ENCODE measurements at places on chromosomes 6 and 20. TPM values are rescaled to one million over a fixed set of nuclear protein-coding genes. Genes with fewer than 3 reads are reported as not detected.

The OR12D3 gene
- not detected for total RNA-seq

The PTK7 gene
- 41.6 TPM for total RNA-seq

The ZNF512B gene
- 11.2 TPM for total RNA-seq

The PERP gene
- 586 TPM for total RNA-seq

The EPPIN gene
- total RNA-seq, result not detected

The SSR1 gene
- total RNA-seq, result 81.6 TPM

The SLC32A1 gene
- total RNA-seq, result not detected

The CARMIL1 gene
- total RNA-seq, result 19.7 TPM

GRCh38 chr20:38538789-38539188, 42.2 kb upstream of the ADIG start:
- H3K27ac ChIP-seq, result no peak overlapping the region
- H3K4me1 ChIP-seq, result no peaks in the 10 kb centered on the region
- no peak for DNase-seq
- no peak overlapping the region for H3K4me3 ChIP-seq

DNA sequence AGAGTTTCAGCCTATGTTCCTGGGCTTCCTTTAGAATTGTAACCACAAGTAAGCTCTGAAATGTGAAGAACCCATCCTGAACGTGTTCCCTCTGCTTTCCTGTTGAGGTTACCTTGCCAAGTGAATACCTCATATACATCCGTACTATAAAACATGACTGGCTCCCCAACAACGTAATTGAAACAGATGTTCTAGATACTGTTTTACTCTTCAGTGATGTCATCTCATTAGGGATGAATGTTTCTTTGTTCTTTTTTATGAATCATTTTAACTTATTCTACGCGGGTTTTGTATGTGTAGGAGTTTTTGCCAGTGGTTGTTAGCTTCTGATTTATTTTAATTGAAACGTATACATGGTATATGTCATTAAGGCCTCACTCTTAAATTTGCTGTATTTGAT, 166.8 kb downstream of the SAMD5 start:
- H3K36me3 ChIP-seq, result no peaks in the 10 kb centered on the region
- no peaks in the 10 kb centered on the region for H3K4me1 ChIP-seq
- no peak overlapping the region for H3K27ac ChIP-seq
- DNase-seq, result no peak

GRCh38 chr6:135319819-135320218, 138.7 kb downstream of the MYB start:
- DNase-seq, result no peak
- H3K27ac ChIP-seq, result no peak overlapping the region
- no peaks in the 10 kb centered on the region for H3K27me3 ChIP-seq
- H3K36me3 ChIP-seq, result no peaks in the 10 kb centered on the region

GRCh38 chr6:157848693-157849092, 25.6 kb downstream of the SNX9 start:
- H3K27ac ChIP-seq, result peak overlapping the region; percentile 30
- H3K4me1 ChIP-seq, result no peaks in the 10 kb centered on the region
- no peak for DNase-seq
- H3K36me3 ChIP-seq, result no peaks in the 10 kb centered on the region
- no peak overlapping the region for H3K4me3 ChIP-seq

GRCh38 chr6:53358440-53359094, 9.8 kb upstream of the ELOVL5 start:
- no peak for DNase-seq
- no peaks in the 10 kb centered on the region for H3K36me3 ChIP-seq
- peaks cover 5% of the 10 kb centered on the region for H3K4me1 ChIP-seq
- no peaks in the 10 kb centered on the region for H3K27me3 ChIP-seq
- H3K27ac ChIP-seq, result peak overlapping the region; percentile 94
- peak overlapping the region; percentile 63 for H3K4me3 ChIP-seq

DNA sequence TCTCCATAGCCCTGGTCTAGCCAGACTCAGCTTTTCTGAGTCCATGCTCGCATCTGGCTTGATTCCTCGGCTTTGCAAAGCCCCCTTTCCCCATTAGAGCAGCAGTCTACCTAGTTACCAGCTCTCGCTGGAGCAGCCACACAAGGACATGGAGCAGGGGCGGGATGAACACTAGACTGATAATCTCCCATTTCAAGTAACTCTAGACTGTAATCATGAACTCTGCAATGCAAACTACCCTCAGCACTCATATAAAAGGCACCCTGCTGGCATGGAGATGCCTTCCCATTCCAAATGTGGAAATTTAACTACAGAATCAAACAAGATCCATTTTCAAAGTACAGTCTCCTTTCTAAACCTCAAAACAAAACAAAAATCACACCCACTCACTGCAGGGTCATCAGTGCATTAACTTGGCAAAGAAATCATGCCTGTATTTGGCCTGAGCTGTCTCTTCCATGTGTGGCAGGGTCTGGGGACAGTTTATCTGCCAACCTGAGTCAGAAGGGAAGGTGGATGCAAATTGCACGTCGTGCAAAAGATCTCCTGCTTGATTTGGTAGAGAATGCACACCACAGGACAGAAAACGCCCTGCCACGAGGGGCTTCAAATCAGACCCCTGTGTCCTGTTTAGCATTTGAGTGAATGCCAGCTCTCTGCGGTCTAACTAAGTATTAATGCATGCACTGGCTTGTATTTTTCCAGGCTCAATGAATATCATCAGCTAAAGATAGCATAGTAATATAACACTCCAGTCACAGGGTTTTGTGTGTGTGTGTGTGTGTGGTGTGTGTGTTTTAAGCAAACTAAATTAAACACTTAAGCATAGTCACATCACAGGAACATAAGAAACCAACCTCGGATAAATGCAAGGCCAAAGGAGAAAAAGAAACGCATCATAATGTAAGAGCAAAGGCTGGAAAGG, 85.3 kb downstream of the MYLK4 start:
- no peak for DNase-seq
- H3K27me3 ChIP-seq, result no peaks in the 10 kb centered on the region
- no peak overlapping the region for H3K4me3 ChIP-seq
- no peaks in the 10 kb centered on the region for H3K4me1 ChIP-seq
- H3K36me3 ChIP-seq, result no peaks in the 10 kb centered on the region

DNA sequence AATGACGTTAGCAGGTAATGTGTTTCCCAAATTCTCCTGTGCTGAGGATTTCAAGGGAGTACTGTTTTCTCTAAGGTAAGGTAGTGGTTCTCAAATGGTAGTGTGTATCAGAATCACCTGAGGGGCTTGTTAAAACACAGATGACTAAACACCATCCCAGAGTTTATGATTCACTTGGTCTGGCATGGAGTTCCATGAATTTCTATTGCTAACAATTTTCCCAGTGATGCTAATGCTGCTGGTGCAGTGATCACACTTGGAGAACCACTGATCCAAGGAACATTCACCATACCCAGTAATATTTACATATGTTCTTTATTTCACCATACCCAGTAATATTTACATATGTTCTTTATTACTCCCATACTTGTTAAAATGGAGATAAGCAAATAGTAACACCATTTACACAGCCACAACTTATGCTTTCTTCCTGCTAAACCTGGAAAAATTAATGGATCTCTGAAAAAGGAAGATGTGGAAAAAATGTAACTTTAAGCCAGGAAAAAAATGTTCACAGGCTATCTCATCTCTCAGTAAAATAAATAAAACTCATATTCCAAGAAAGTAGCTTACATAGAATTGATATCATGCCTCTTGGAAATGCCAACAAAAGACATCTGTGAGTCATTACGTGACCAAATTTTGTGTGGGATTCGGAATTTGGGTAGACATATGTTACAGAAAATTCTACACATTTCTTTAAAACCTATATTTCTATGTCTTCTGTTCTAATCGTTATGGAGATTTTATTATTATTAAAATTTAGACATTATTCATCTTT, 129.5 kb downstream of the MMUT start:
- no peaks in the 10 kb centered on the region for H3K27me3 ChIP-seq
- H3K36me3 ChIP-seq, result no peaks in the 10 kb centered on the region
- H3K4me3 ChIP-seq, result no peak overlapping the region
- H3K27ac ChIP-seq, result no peak overlapping the region

DNA sequence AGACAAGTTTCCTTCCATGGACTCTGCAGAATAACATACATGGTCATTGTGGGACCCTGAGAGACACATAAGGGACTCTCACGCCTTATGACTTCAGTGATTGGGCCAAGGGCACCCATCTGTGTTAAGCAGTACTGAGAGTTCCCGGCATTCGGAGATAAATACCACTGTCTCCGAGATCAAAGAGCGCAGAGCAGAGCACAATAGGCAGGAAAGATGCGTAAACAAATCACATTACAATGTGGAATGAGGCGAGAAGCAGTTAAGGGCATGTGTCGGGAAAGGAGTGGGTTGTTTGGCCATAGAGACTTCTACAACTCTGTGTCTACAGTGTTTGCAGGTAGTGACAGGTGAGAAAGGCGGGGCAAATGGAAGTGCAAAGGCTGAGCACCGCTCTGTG, 57.6 kb downstream of the NRSN1 start:
- H3K4me1 ChIP-seq, result no peaks in the 10 kb centered on the region
- peaks cover 4% of the 10 kb centered on the region for H3K27me3 ChIP-seq
- no peak overlapping the region for H3K4me3 ChIP-seq
- H3K36me3 ChIP-seq, result no peaks in the 10 kb centered on the region
- DNase-seq, result no peak

- DNase-seq, result no peak
- peaks cover 14% of the 10 kb centered on the region for H3K36me3 ChIP-seq
- no peaks in the 10 kb centered on the region for H3K27me3 ChIP-seq
- peaks cover 30% of the 10 kb centered on the region for H3K4me1 ChIP-seq
- no peak overlapping the region for H3K27ac ChIP-seq
These were observed 13.1 kb upstream of the APMAP start for GRCh38 chr20:25005661-25006060.

- no peak overlapping the region for H3K4me3 ChIP-seq
- no peaks in the 10 kb centered on the region for H3K36me3 ChIP-seq
- no peak for DNase-seq
These were observed 4.4 kb upstream of the C6orf163 start for GRCh38 chr6:87340230-87340629.

DNA sequence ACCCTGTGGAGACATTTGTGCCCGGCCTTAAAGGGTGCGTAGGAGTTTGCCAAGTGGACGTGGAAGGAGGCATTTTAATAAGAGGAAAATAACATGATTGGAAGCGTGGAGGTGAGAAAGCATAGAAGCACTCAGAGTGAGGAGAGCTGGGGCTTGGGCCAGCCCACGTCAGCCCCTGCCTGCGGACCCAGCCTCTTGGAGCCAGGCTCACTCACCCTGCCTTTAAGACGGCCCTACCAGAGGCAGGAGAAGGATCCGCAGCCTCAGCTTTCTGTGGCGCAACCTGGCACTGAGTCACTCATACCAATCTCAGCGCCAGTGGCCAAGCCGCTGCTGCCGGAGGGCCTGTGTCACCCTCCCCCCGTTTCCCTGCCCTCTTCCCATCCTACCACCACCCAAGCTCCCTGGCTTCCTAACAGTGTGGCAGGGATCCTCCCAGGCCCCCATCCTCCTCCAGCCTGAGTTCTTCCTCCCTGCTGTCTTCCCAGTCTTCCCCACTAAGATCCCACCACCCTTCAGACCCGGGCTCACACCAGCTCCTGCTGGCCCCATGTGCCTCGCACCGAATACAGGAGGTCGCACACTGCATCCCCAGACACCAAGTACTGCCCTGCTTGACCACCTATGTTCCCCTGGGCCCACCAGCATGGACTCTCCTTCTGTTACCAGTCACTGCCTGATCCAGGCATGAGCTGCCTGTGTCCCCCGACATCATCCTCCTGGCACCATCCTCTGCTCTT, 285.2 kb downstream of the UST start:
- H3K27ac ChIP-seq, result peak overlapping the region; percentile 1
- H3K27me3 ChIP-seq, result no peaks in the 10 kb centered on the region
- DNase-seq, result no peak
- no peaks in the 10 kb centered on the region for H3K36me3 ChIP-seq
- no peak overlapping the region for H3K4me3 ChIP-seq

DNA sequence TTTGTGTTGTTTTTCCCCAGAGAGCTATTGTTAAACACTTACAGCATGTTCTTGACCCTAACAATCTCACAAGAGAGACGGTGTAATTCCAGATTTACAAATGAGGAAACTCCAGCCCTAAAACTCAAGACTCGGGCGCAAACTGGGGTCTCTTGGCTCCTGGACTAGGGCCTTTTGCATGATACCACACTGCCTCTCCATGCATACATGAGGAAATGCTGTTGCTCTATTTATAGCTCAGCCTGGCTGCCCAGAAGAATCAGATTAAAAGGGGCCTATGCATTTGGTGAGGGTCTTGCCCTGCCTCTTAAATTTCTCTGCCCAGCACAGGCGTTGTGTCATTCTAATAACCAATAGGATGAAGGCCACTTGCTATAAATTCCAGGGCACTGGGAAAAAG, 30.5 kb upstream of the SNRPB2 start:
- no peak overlapping the region for H3K4me3 ChIP-seq
- no peaks in the 10 kb centered on the region for H3K4me1 ChIP-seq
- no peak for DNase-seq
- H3K27ac ChIP-seq, result no peak overlapping the region
- no peaks in the 10 kb centered on the region for H3K27me3 ChIP-seq

- H3K4me3 ChIP-seq, result no peak overlapping the region
- H3K4me1 ChIP-seq, result no peaks in the 10 kb centered on the region
- no peaks in the 10 kb centered on the region for H3K27me3 ChIP-seq
- H3K27ac ChIP-seq, result peak overlapping the region; percentile 36
- H3K36me3 ChIP-seq, result no peaks in the 10 kb centered on the region
- no peak for DNase-seq
These were observed 185.0 kb downstream of the ANKRD60 start for GRCh38 chr20:58043236-58044140.

DNA sequence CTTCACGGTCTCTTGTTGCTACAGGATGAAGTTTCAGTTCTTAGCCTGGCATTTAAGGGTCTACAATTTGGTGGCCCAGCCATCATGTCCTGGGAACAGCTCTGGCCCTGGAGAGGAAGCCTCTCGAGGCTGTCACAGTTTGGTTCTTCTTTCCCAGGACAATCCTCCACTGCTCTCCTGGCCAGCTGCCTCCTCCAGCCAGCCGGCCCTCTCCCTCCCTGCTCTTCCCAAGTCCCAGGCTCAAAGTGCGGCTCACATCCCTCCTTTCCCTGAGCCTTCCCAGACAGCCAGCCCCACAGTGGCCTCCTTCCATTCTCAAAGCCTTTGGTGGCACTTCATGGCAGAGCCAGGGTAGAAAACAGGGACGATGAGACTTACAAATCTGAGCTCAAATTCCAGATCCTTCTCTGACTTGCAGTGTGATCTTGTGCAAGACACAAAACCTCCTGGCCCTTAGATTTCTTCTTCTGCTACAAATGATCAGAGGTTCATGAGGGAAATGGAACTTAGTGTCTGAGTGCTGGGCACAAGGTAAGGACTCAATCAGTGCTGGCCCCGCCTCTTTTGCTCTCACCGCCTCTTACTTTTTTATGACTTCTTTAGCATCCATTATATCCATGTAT, 223.8 kb upstream of the ECI2 start:
- no peaks in the 10 kb centered on the region for H3K27me3 ChIP-seq
- H3K36me3 ChIP-seq, result no peaks in the 10 kb centered on the region
- peak overlapping the region; percentile 37 for H3K4me3 ChIP-seq
- peak overlapping the region; percentile 94 for H3K27ac ChIP-seq
- H3K4me1 ChIP-seq, result peaks cover 16% of the 10 kb centered on the region

All from esophagus squamous epithelium (tissue), 5 donors.